Left cardiac atrium (tissue), 4 donors: ENCODE measurements at places on chromosomes 6 and 20. TPM values are rescaled to one million over a fixed set of nuclear protein-coding genes. Genes with fewer than 3 reads are reported as not detected.

DNA sequence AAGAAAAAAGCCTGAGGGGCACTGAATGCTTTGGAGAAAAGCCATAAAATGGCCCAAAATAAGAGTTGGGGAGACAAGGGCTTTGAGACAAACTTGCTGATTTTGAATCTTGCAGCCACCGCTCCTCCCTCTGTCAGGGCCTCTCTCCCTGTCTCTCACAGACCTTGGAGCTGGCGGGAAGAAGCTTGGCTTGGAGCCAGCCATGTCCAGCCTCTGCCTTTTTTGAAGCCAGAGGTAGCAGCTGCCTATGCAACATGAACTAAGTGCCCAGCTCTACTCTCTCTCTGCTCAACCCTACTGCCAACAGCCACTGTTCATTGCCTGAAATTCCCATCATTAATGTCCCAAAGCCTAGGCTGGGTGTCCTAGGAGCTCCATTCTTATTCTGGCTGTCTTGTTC is 63.7 kb upstream of the CTNNBL1 start:
- DNase-seq = no peak

DNA sequence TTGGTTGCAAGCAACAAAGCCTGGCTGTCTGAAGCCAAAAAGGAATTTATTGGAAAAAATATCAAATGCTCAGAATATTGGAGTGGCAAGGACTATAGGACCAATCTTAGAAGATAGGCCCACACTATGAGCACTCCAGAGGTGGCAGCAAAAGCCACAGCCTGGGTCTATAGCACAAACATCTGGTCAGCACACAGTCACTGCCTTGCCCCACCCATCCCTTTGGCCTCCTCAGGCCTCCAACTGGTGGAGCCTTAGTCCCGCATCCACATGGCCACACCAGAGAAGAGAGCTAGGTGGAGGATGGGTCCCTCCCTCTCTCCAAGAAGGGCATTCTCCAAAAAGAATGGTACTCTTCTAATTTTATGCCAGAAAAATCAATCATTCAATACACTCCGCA is 14.0 kb downstream of the NUDT3 start:
- no peak for DNase-seq

The EIF6 gene
- total RNA-seq = 40.1 TPM

The SNAI1 gene
- 8.5 TPM for total RNA-seq

The MDN1 gene
- total RNA-seq = 23.6 TPM

The PROKR2 gene
- not detected for total RNA-seq
